Cortex of kidney (tissue), 1 donor: ENCODE measurements at places on chromosomes 16 and 17.

DNA sequence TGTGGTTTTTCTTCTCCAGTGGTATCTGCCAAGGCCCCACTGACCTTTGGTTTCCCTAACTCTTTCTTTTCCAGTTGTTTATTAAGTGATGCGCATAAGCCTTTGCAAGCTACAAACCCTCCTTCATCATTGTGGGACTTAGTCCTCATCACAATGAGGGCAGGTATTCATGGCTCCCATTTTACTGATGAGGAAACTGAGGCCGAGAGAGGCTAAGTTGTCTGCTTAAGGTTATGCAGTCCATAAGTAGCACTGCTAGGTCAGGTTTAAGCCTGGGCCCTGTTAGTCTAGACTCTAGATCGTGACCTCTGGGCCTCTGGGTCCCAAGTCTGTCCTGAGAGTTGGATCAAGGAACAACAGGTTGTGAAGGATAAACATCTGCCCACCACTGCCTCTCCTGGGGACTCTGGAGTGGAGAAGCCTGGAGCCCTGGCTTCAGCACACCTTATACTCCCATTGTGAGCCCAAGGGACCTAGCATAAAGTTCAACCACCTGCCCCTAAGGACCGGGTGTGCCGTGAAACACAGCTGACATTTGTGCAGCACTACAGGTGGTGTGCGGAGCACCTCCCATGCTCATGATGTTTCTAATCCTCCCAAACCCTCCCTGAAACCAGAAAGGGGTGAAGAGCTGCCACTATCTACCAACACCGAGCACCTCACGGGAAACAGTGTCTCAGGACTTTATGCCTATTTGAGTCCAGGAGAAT is 5.2 kb upstream of the KCNH6 start:
- DNase-seq = no peak

DNA sequence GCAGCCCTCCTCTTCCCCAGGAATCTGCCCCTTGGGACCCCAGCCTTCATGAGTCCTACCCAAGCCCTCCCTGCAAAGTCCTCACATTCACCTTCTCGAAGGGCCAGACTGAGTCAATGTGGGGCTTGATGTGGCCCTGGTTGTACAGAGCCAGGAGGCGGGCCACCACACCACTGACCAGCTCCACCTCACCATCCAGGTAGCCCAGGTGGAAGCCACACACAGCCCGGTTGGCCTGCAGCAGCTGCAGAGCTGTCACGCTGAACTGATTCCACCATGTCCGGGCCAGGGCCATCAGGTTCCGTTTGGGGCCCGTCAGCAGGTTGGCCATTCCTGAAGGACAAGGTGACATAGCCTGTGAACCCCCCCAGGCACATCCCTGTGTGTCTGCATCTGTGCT is 6.0 kb downstream of the VAT1 start:
- DNase-seq = no peak

DNA sequence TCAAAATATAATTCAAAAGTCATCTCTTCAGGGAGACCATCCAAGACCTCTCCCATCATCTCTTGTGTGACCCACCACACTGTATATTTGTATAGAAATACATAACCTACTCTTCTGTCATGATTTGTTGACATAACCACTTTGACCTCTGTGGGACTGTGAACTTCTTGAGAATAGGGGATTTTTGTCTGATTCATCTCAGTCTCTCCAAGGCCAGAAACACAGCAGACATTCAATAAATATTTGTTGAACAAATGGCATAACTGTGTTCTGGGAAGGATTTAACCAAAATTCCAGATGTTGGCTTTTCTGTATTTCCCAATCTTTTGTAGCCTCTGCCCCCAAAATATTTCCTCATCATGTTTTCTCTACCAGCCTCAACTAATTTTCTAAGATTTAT is 169.7 kb downstream of the CDH11 start:
- no peak for DNase-seq

DNA sequence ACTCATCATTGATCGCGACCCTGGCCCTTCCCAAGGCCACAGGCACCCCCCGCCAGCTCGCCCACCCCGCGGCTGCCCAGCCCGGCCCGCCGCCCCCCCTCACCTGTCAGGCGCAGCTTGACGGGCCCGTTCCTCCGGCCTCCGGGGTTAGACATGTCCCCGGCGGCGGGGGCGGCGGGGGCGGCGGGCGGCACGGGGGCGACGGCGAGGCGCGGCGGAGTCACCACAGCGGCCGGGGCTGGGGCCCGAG is 456 bp downstream of the SMURF2 start:
- DNase-seq = no peak

GRCh38 chr17:19004421-19005136 is at the start of gene FAM83G:
Gene FAM83G (minus strand): TSS chr17:19004764. CDS start chr17:19004041, 723 bp downstream.
- no peak for DNase-seq

- no peak for DNase-seq
Measured at GRCh38 chr17:17523731-17524490, 27.7 kb upstream of the RASD1 start.

GRCh38 chr17:5530265-5531084 is 44.1 kb downstream of the MIS12 start:
- no peak for DNase-seq

DNA sequence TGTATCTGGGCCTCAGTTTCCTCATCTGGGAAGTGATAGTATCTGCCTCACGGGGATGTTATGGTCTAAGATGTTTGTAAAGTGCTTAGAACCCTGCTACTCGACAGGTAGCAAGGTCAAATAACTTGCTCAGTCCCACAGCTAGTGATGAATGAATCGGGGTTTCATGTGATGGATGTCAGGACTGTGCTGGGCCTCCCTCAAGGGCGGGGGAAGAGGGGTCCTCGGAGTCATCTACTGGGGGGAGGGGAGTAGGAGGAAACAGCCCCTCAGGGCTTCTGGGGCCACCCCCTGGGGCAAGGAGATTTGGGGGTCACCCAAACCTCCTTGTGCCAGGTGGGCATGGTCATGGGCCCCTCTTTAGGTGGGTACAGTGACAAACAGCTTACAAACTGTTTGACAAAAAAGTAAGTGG is 732 bp downstream of the PNPO start:
- DNase-seq = no peak

DNA sequence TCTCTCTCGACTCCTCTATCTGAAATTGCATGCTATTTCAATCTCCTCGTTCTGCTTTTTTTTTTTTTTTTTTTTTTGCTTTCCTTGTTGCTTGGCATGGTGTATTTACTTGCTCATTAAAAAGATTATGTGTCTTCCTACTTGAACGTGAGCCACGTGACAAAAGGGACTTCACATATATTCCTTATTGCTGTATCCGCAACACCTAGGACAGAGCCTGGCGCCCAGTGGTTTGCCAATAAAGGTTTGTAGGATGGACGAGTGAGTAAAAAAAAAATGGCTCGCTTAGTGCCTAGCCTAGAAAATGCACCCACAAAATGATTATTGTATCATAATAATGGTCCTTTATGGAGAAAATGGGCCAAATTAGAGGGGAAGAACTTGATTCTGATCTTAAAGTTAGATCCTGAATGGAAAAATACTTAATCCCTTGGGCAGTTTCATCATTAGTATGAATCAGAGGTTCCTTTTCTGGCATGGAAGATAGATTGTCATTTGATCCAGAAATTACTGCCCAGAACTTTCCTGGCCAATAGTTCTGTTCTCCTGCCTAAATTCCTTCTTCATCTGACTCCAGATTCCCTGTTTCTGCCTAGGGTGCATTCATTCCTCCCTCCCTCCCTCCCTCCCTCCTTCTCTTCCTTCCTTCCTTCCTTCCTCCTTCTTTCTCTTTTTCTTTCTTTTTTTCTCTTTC is 13.6 kb upstream of the TMEM220 start:
- DNase-seq = no peak

GRCh38 chr16:83711069-83711468 is 96.7 kb upstream of the HSBP1 start:
- DNase-seq = no peak

DNA sequence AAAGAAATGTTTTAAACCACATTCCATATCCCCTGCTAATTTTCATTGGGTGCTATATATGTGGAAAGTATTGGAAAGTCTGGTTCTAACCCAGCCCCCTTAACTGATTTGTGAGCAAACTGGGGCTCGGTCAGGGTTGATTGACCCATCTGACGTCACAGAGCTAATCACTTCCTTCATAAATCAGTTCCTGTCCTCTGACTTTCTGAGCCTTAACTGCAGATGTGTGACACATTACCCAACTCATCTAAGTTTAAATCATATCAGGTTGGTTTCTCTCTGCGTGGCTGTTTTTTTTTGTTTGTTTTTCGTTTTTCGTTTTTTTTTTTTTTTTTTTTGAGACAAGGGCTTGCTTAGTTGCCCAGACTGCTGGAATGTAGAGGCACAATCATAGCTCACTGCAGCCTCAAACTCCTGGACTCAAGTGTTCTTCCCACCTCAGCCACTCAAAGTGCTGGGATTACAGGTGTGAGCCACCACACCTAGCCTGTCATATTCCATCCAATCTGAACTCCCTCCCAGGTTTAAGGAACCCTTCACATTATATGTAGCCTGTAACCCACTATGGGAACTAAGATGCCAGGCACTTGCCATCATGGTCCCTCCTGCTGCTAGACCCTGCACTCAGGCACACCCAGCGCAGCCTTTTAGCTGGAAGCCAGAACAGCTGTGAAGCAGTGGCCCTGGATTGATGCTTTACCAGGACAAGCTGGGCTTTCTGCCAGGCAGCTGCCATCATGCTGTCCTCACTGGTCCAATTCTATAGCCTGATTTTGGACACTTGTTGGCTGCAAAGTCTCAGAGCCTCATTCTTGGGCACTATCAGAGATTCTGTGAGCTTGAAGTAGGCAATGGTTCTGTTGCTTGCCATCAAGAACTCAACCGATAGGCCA is 6.9 kb upstream of the BPTF start:
- no peak for DNase-seq

- DNase-seq = no peak
Measured at GRCh38 chr16:17327664-17328335, 143.0 kb downstream of the XYLT1 start.

DNA sequence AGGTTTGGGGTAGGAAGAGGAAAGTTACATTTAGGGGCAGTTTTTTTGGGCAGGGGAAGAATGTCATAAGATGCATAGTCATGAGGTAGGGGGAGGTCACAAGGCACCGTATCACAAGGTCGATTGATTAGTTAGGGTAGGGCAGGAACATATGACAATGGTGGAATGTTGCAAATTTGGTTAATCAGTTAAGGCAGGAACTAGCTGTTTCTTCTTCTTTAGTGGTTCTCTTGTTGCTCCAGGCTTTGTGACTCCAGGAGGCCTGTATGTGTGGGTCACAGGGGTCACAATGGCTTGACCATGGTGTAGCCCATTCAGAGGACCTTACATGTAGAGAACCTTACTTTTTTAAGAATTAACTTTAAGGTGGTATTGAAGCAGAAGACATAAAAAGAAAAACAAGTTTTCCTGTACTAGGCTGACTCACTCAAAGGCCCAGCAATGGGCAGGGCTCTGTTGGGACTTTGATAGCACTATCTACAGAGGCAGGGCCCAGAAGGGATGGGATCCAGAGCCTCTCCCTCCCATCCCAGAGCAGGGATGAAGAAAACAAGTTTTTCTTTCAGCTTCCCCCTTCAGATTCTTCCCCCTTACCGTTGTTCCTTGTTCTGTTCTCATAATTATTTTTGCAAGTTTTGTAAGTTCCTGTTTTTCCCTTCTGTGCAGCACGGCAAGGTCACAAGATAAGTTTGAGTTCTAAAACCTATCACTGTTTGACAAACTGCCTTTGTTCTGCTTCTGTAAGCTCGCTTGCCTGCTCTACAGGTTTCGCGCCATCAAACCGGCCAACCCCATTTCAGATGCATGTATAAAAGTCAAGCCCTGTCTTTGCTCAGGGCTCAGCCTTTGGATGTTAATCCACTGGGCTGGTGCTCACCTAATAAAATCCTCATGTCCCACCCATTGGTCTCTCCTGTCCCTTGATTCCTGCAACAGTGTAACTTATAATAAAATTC is 45.8 kb upstream of the ATF7IP2 start:
- no peak for DNase-seq

DNA sequence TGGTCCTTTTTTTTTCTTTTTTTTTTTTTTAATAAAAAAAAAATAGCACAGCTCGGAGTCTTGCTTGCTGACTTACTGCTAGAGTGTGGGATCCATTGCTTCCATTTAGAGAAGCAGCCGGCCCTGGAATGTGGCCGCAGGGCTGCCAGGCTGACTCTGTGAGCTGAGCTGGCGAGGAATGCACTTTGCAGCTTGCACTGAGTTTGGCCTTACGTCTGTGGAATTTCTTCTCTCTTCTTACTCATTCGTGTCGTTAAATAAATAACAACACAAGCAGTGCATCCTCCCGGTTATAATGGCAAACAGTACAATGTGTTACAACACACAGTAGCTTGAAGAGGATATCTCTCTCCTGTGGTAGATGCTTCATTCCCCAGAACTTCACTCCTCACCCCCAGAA is 69.2 kb downstream of the PRKCB start:
- DNase-seq = no peak

DNA sequence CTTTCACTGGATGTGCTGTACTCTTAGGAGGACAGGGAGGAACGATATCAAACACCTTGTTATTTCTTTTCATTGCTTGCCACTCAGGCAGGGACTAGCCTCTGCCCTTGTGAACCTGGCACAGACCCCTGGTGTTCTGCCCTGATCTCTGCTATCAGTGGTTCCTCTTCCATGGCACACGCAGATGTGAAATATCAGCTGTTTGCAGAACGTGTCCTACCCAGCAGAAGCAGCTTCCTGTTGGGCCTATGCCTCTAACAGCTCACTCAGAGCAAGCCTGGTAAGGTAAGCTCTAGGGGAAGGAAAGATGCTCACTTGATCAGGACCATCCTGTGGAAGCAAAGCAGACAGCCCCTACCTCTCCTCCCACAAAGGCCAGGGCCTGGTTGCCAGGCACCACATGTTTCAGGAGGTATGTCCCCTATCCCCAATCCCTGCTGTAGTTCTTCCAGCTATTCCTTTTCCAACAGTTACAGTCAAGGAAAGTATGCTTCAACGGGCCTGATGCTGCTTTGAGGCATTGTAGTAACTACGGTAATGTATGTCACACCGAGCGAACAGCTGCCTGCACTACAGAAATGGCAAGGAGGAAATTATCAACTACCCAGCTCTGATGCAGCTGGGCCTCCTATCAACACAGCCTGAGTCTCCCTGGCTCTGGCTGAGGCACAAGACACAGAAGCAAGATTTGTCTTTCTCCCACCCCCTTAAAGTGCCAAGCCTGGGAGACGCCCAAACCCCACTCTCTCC is 41.3 kb upstream of the GFOD2 start:
- DNase-seq = no peak
